ENCODE measurements at places on chromosomes 5 and 9. TPM values are rescaled to one million over a fixed set of nuclear protein-coding genes. Genes with fewer than 3 reads are reported as not detected.

The RAD17 gene
- total RNA-seq: 26.1 TPM

The ADRB2 gene
- total RNA-seq: 0.16 TPM

The PRR16 gene
- 4.4 TPM for total RNA-seq

The BHMT2 gene
- total RNA-seq: 6.8 TPM

The HAVCR2 gene
- total RNA-seq: 0.36 TPM

The SLC9A3 gene
- 1.8 TPM for total RNA-seq

The PLCXD3 gene
- 13.0 TPM for total RNA-seq

The ITK gene
- not detected for total RNA-seq

The CDH10 gene
- 1.4 TPM for total RNA-seq

The PCDHGA3 gene
- total RNA-seq: 1.1 TPM

The FOXD1 gene
- 0.74 TPM for total RNA-seq

The GNA14 gene
- total RNA-seq: 6.1 TPM

The SPATA24 gene
- 2.0 TPM for total RNA-seq

The FGF10 gene
- total RNA-seq: 1.2 TPM

The MTMR12 gene
- total RNA-seq: 12.8 TPM

The F2R gene
- 75.1 TPM for total RNA-seq

The KCNV2 gene
- total RNA-seq: not detected

The RNF208 gene
- total RNA-seq: 0.45 TPM

Measured in fibroblast of the aortic adventitia (primary cell).